GM04504 (cell line): ENCODE measurements at places on chromosomes 7 and 10.

GRCh38 chr10:96089670-96090462, 40.2 kb upstream of the ZNF518A start:
- peak; percentile 89 for DNase-seq

- no peak for DNase-seq
Measured at GRCh38 chr10:129771991-129772431, 192.1 kb downstream of the EBF3 start.

- DNase-seq, result no peak
Measured at GRCh38 chr10:100970914-100971811, 1.9 kb downstream of the SEMA4G start.

GRCh38 chr10:79224263-79224949, 122.9 kb upstream of the PPIF start:
- no peak for DNase-seq

DNA sequence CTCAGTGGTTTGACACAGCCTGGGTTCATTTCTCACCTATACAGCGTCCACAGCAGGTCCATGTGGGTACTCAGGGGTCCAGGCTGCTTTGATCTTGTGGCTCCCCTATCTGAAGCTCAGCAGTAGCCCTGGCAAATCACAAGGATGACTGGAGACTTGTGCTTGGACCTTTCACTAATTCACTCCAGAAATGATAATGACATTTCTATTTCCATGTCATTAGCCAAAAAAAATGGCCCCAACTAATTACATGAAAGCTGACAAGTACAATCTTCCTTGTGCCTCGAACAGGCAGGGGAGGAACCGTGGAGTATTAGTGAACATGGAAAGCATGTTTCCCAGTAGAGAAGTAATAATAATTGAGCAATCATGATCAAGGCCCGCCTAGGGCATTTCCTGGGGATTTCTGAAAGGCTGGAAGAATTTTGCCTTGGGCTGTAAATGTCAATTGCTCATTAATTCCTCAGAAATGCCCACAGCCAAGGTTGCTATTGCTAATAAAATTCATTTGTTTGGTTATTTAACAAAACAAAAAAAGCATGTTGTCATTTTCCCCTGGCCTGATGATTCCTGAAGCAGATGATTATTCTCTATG, 586.1 kb downstream of the SDK1 start:
- DNase-seq, result no peak

- no peak for DNase-seq
Measured at GRCh38 chr10:12041766-12042408, 722 bp downstream of the UPF2 start.

GRCh38 chr7:130352194-130353074, 7.8 kb downstream of the CPA5 start:
- DNase-seq, result peak; percentile 41

GRCh38 chr7:2115760-2116447, 116.8 kb downstream of the MAD1L1 start:
- no peak for DNase-seq

- DNase-seq, result no peak
Measured at GRCh38 chr10:96082153-96082552, 38.8 kb downstream of the CCNJ start.

GRCh38 chr10:105356626-105357025, 715.5 kb downstream of the SORCS3 start:
- no peak for DNase-seq

GRCh38 chr10:59102394-59102793, 74.0 kb upstream of the PHYHIPL start:
- DNase-seq, result no peak

GRCh38 chr10:78950656-78951587, 117.8 kb upstream of the ZMIZ1 start:
- DNase-seq, result no peak

GRCh38 chr7:158682456-158682855, 22.1 kb downstream of the NCAPG2 start:
- no peak for DNase-seq

- DNase-seq, result no peak
Measured at GRCh38 chr10:102868911-102869257, 386 bp upstream of the AS3MT start.

GRCh38 chr7:155371331-155371883, 73.7 kb downstream of the INSIG1 start:
- DNase-seq, result no peak

GRCh38 chr7:76191783-76192240, 9.9 kb upstream of the SRRM3 start:
- DNase-seq, result no peak

- DNase-seq, result no peak
Measured at GRCh38 chr7:129279757-129280156, 54.9 kb downstream of the AHCYL2 start.

GRCh38 chr7:76133164-76133775, 68.4 kb upstream of the SRRM3 start:
- no peak for DNase-seq

DNA sequence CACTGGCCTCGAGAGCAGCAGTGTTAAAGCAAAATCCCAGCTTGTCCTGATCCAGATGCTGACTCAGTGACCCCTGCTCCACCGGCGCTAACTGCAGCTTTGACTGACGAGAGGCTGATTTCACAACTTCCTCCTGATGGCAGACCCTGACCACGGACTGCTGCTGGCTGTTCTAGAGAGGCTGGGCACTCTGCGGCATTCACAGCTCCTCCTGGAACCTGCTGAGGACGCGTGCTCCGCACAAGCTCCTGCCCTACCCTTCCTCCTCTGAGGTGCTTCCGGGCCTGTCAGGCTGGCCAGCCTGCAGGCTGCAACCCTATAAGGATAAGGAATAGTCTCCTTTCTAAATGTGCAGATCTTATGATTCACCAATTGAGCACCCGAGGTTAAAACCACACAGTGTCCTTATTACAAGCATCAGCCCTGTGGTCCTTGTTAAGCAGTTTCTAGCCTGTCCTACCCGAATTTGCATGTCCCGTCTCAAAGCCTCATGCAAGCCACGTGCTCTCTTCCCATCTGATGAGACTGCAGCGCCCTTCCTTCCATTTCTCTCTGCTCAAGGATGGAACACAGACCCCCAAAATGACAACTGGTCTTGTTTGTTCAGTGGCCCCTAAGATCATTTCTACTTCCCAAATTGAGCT, 35.5 kb upstream of the NCAPG2 start:
- peak; percentile 17 for DNase-seq
